Activated CD4-positive, alpha-beta T cell treated with anti-CD3 and anti-CD28 coated beads for 24 hours (primary cell): ENCODE measurements at places on chromosomes 16 and 17.

DNA sequence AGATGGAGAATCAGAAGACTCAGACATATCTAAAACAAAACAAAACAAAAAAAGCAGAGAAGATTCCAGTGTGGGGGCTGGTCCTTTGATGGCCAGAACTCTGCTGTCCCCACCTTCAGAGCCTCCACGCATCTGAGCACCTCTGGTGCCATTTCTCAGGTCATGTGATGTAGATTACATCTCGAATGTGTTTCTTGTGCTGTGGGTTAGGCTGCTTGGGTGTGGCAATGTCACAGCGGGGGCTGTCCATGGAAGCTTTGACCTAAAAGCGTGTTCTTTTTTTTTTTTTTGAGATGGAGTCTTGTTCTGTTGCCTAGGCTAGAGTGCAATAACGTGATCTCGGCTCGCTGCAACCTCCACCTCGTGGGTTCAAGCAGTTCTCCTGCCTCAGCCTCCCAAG, 51.2 kb downstream of the PLD6 start:
- DNase-seq = no peak

DNA sequence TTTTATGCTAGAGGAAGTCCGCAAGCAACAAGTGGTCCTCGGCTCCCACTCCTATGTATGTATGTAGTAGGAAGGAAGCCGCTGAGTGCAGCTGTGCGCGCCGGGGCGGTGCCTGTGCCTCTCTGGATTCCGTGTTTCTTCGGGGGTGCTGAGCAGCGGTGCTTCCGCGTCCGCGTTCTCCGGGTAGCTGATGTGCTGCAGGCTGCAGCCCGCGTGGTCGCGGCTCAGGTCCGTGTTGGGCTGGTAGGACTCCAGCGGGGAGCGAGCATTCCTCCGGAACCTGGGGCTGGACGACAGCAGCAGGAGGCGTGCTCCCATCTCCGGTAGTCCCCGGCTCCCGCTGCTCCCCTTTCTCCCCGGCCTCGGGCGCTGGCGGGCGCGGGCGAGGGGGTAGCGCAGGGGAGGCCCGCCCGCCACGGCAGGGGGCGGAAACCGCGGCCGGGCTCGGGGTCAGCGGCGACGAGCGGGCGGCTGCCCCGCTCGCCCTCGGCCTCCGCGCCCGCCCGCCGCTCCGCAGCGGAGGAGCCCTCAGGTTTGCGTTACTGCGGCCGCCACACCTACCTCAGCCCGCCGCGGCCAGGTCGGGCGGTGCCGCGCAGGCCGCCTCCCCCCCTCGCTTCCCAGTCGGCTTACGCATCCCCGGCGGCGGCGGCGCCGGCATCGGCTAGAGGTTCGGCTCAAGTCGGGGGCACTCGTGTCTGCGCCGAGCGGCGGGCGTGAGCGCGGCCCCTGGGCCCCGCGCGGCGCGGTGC, 487 bp downstream of the C17orf67 start:
- DNase-seq = peak; percentile 41

DNA sequence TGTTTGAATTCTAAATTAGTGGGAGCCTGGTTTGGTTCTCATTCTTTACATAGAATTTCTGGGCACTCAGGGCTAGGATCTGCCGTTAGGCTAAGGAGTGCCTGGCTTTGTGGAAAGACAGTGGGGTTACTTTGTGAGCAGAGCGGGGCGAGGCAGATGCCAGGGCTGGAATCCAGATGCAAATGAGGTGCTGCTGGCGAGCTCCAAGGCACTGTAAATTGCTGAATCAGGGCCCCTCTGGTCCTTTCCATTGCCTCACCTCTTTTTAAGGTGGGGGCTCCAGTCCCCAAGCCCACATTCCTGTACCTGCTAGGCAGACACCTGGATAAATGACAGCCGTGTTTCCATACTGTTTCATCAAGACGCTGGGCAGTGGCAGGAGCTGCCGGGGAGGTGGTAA, 33.8 kb downstream of the PIPOX start:
- no peak for DNase-seq

- no peak for DNase-seq
Observed at GRCh38 chr17:68957944-68958343, 2.8 kb upstream of the ABCA8 start.

GRCh38 chr16:81861503-81861902, 82.4 kb downstream of the PLCG2 start:
- no peak for DNase-seq

DNA sequence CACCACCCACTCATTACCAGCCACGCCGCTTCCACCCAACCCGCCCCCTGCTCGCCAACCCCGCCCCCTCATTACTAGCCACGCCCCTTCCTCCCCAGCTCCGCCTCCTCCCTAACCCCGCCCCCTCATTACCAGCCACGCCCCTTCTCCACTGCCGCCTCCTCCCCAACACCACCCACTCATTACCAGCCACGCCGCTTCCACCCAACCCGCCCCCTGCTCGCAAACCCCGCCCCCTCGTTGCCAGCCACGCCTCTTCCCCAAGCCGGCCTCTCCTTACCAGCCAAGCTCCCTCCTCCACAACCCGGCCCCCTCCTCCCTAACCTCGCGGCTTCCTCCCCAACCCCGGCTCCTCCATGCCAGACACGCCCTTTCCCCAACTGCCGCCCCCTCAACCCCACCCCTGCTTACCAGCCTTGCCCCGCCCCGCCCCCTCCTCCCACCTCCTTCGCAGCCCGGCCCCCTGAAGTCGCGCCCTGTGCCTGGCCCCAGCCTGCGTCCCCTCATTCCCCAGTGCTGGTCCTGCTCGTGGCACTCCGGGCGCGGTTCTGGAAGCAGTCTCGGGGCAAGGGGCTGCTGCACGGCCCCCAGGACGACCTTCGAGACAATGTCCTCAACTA, 7.3 kb downstream of the SLC22A31 start:
- no peak for DNase-seq

- no peak for DNase-seq
Observed at GRCh38 chr17:49201481-49201927, 8.9 kb downstream of the GNGT2 start.

GRCh38 chr17:27603880-27604794, 26.9 kb upstream of the LGALS9 start:
- no peak for DNase-seq

- no peak for DNase-seq
Observed at GRCh38 chr17:13346081-13346533, 255.6 kb downstream of the HS3ST3A1 start.

- no peak for DNase-seq
Observed at GRCh38 chr16:1884155-1884760, 12.3 kb upstream of the MEIOB start.

GRCh38 chr17:2683912-2684311, 27.7 kb downstream of the CLUH start:
- DNase-seq = no peak

DNA sequence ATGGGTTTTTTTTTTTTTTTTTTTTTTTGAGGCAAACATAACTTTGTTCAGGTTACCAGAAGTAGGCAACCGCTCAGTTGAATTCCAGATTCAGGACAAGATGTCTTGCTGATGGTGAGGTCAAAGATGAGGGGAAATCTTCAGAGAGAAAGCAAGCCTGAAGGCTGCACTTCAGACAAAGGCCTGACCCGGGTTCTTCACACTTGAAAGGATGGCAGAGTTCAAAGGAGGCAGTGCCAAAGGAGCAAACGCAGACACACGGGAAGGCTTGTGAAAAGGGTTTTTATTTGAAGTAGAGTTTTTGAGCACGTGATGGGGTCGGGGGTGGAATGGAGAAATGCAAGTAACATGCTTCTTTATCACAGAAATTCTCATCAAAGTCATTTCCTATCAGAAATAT, 960.2 kb upstream of the EEF2KMT start:
- no peak for DNase-seq

DNA sequence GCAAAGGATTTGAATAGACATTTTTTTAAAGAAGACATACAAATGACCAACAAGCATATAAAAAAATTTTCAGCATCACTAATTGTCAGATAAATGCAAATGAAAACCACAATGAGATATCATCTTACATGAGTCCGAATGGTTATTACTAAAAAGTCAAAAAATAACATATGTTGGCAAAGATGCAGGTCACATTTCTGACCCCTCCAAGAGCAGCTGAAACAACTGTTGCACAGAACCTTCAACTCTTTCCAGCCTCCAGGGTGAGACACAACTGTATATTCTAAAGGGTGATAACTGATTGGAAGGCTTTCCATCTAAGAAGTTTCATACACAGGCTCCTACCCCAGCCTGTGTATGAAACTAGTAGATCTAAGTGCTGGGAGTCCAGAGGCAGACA, 51.9 kb downstream of the SLFN5 start:
- DNase-seq = no peak

DNA sequence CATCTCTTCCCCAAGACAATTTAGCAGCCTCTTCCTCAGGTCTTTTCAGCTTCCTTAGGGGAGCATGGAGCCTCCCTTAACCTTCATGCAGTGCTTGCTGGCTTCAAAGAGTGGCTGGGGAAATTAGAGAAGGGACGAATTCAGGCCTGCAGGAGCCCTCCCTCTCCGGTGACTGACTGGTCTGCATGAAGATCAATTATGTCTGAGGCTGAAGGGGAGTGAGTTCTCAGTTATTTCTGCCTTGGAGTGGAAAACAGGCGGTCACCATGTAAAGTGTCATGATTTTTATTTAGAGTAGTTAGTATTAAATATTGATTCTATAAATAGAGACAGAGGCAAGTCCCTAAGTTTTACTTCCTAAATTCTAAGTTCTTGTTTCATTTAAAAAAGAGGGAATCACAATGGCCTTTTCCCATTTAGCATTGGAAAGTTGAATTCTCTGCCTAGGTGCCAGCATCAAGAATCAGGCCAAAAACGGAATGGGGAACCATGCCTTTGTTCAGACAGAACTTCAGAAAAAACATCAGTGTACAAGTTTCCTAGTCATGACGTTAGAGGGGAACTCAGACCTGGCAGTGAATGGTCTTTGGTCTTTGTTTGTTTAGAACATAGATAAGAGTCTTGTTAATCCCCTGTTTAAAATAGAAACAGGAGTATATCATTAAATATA, 4.4 kb downstream of the GABARAPL2 start:
- no peak for DNase-seq

DNA sequence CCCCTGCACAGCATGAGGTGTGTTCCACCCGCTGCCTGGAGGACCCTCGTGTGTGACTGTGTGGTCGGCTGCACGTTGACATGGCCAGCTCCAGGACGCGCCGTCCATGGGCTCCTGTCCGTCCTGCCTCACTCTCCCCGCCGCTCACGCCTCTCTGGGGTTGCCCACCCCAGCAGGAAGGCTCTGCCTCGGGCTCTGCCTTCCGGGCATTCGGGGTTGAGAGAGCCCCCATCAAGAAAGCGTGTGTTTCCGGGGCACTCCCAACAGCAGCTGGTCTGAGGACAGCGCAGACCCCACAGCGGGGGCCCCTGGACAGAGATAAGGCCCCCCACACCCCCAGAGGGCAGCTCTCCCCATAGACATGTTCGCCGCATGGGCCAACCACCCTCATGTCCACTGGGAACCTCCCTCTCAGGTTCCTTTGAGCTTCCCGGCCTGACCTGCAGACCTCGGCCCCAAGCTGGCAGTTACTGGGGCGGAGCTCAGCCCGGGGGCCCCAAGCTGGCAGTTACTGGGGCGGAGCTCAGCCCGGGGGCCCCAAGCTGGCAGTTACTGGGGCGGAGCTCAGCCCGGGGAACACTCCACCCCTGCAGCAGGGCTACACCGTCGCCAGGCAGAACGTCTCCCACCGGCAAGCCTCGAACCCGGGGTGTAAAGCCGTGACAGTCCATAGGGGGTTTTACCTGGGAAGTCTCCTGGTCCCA, 8.4 kb upstream of the PIEZO1 start:
- no peak for DNase-seq

DNA sequence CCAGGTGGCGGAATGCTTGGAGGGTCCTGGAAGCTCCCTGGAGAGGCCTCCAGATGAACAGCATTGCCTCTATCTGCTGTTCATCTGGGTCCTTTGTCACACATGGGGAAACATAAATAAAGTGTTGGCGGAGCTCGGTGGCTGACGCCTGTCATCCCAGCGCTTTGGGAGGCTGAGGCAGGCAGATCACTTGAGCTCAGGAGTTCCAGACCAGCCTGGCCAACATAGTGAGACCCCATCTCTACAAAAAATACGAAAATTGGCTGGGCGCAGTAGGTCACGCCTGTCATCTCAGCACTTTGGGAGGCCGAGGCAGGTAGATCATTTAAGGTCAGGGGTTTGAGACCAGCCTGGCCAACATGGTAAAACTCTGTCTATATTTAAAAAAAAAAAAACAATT, 2.2 kb downstream of the MYADML2 start:
- DNase-seq = no peak

DNA sequence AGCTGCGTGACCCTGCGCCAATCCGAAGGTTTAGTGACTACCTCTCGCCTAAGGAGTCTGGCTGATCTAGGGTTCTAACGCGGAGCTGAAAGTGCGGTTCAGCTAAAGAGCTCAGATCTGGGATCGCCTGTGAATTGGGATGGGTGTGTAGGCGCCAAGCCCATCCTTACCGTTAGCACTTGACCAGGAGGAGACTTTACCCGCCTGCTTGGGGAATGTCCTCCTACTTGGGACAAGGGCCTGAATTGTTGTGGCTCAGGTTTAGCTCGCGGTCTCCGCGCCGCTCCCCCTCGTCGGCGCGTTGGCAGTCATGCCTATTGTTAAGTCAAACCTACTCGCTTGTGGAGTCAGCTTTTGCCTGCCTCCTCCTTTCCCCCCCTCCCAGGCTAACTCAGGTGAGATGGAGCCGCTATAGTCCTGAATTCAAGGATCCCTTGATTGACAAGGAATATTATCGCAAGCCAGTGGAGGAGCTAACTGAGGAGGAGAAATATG, 480 bp downstream of the MRPS7 start:
- DNase-seq = no peak

DNA sequence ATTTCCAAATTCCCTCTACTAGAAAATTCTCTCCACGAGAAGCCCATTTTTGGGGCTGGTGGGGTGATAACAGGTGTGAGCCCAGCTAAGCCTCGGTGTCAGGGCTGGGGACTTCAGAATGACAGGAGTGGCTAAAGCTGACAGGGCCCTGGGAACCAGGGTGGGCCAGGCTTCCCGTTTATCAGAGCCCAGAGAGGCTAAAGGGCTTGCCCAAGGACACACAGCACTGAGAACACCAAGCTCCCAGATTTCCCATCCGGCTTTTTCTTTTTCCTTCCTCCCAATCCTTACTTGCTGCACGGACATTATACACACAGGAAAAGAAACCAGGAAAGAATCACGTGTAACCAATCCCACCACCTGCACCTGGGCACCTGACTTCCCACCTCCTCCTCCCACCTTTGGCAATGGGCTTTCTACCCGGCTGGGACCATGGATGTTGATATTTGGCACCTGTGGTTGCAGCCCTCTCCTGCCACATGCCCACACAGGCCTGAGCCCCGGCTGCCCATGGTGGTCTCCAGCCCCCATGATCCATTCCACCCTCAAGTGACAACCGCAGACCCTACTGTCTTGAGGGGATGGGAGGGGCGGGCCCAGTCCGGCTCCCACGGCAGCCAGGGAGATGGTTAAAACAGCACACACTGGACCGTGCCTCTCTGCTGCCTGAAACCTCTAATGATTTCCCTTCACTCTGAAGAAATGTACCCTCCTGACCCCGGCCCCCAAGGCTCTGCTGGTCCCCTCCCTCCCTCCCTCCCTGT, 78.9 kb downstream of the ENGASE start:
- no peak for DNase-seq

DNA sequence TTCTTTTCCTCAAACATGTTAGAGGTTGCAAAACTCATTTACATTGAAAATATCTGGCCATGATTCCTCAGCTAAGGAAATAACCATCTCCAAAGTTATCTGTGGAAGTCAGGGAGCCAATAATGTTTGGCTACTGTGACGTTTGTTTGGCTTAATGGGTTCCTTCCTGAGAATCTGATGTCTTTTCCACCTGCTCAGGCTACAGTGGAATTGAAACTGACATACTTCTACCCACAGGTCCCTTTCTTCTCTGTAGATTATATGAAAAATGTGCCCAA, 221.1 kb upstream of the XYLT1 start:
- no peak for DNase-seq
